ENCODE measurements at places on chromosomes 16 and 17.

GRCh38 chr17:8125154-8125946 is 1.4 kb upstream of the HES7 start:
- peak; percentile 72 for DNase-seq

DNA sequence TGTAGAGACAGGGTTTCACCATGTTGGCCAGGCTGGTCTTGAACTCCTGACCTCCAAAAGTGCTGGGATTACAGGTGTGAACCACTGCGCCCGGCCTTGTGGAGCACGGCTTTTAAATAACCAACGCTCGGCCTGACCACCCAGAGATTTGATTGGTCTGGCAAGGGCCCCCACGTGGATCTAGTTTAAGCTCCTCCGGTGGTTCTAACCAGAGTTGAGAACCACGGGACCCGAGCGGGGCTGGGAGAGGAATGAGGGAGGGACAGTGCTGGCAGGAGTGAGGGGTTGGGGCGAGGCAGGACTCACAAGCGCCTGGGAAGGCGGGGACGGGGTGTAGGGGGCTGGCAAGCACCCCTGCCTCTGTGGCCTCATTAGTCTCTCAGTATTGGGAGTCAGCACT is 3.0 kb downstream of the NLRC3 start:
- DNase-seq, result no peak

- no peak for DNase-seq
Observed at GRCh38 chr17:68849673-68850610, 105.2 kb downstream of the ABCA8 start.

GRCh38 chr17:41212524-41213169 is 13.8 kb upstream of the KRTAP9-2 start:
- peak; percentile 36 for DNase-seq

DNA sequence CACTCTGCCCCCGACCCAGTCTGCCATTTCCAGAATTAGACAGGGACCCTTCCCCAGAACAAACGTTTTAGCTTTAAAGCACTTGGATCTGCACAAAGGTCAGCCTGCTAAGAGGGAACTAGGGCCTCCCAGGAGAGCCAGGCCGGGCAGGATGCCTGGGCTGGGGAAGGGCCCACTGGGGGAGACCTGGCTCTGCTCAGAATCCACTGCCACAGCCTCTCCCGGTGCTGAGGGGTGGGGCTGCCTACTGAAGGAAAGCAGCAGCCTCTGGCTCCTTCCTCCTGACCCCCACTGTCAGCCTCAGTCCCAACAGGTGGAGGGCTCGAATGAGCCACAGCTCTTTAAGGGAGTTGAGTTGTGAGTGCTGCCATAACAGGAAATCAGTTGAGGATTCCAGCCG is 1.7 kb downstream of the YBX2 start:
- no peak for DNase-seq

GRCh38 chr16:61007694-61008093 is 1028.5 kb downstream of the CDH8 start:
- no peak for DNase-seq

- DNase-seq, result no peak
Observed at GRCh38 chr16:77409311-77409710, 25.5 kb downstream of the ADAMTS18 start.

DNA sequence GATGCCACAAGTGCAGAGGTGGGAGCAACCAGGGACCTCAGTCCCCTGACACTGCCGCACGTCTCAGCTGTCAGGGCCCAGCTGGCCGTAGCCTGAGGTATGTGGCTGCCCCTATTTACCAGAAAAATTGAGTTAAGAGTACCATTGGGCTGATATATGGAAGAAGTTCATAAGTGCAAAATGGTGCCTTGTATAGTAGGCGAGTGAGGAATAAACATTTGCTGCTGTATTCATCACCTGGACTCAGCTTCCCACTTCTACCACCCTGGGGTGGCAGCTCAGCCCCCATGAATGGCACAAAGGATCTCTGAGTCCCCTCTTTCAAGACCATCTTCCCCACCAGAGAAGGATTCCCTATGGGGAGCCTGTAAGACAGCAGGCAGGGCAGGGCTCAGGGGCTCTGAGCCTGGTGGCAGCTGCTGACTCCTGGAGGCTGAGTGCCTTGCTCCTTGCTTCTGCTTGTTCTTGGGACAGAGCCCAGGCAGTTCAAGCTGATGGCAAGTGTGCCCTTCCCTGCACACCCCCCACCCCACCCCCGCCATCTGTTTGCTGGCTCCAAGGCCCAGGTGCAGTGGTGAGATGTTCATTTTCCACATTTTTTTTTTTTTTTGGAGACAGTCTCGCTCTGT is 29.0 kb downstream of the TRPV2 start:
- DNase-seq, result peak; percentile 33

DNA sequence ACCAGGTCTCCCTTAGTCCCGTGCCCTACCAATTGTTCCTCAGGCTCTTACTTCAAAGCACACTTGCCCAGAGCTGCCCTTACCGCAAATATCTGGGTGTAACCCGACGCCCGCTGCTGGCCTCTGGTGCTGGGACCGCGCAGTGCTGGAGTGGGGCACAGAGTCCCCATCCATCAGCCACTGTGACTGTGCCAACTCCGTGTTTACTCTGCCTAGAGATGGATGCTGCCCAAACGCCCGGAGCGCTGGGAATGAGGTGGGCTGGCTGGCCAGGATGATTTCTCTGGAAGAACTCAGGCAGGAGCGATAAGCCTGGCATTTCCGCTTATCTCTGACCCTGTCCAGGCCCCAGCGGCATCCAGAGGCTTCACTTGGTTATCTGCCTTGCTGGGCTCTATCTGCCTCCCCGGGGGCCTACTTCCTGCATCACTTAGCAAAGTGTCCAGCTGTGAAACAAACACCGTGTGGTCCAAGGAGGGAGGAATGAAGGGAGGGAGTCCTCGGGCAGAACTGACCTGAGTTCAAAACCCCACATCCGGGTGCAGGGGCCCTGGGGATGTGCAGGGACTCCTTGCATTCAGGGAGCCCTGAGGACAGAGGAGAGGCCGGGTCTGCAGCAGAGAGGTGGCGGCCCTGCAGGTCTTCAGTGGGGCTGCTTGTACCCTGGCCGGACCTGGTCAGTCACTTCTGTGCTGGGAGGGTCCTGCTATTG is 9.4 kb upstream of the MYLK3 start:
- no peak for DNase-seq

GRCh38 chr16:49179714-49180330 is 101.8 kb downstream of the CBLN1 start:
- no peak for DNase-seq

DNA sequence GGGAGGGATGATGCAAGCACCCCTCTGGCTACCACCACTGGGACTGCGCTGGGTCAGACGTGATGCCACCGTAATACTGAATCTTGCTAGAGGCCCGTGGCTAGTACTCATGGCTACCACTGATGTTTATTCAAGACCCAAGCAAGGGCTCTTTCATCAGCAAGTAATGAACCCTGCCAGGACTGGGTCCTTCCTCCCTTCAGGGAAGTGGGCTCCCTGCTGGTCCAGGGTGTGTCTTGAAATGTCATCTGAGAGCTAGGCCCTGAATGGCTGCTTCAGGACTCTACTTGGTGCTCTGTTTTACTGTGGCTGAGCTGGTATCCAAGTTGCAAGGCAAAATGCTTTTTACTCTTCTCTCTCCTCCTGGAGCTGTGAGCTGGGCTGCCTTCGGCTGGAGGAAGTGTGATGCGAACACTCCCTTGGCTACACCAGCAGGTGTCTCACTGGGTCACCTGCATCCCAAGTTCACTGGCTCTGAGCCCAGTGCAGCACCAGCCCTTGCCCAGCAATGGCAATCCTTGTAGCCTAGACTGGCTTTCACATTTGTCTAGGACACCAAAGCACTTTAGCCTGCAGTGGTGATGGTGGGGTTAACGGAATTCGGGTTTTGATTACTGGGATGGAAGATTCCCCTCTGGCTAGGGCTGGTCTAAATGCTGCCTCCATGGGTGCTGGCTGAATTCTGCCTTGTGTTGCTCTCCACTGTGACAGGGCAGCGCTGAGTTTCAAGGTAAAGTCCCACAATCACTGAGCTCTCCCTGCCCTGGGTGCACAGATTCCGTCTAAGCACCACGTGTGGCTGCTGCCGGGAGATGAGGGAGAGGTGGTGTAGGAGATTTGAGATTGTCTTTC is 98.6 kb downstream of the USP22 start:
- DNase-seq, result no peak

GRCh38 chr17:58560511-58560910 is 46.1 kb upstream of the MTMR4 start:
- peak; percentile 12 for DNase-seq

DNA sequence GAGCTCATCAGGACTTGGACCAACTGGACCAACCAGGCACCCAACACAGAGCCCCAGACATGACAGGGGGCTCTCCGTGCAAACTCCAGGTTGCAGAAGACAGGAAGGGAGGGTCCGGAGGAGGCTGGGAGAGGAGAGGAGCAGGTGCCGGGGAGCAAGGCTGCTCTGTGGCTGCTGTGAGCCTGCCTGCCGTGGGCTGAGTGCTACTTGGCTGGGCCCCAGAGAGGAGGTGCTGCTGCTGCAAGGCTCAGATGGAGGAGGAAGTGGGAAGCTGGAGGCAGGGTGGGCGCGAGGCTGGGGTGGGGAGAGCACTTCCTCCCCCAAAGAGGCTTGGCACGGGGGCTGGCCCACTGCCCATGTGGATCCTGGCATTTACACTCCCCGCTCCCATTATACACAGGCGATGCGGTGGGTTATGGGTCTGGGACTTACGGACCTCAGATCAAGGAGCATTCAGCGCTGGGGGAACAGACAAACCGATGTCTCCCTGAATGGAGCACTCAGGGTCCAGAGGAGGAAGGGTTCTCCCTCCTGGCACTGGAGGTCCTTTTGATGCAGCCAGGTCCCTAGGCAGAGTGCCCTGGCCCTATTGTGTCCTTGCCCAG is 15.9 kb downstream of the EPOP start:
- no peak for DNase-seq

DNA sequence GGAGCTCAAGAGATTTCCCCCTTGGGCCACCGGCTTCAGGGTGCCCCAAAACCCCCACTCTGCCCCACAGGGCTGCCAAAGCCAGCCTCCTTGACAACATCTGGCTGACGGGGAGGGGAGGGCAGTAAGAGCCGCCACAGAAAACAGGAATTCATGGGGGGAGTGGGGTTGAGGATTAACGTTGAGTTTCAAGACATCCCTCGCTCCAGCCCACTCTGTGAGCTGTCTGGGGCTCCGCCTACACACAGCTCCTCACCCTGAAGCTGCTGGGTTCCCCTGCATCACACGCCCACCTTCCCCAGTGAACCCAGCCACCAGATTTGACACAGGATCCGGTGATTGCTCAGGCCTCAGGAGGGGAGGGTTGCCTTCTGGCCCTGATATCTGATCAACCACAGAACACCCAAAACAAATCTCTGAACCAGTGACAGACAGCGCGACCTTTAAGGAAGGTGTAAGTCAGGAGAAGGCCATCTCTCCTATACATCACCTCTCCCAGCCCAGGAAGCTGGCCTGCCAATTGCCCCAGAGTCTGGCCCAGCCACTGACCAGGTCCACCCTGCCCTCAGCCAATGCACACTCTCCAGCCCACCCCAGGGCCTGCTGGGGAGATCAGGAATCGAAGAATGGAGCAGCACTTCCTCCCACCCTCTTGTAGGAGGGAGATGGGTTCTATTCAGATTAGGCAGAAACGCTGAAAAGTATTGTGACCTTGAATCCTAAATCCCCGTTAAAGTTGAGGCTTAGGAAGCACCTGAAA is 132.1 kb downstream of the CLEC16A start:
- no peak for DNase-seq

DNA sequence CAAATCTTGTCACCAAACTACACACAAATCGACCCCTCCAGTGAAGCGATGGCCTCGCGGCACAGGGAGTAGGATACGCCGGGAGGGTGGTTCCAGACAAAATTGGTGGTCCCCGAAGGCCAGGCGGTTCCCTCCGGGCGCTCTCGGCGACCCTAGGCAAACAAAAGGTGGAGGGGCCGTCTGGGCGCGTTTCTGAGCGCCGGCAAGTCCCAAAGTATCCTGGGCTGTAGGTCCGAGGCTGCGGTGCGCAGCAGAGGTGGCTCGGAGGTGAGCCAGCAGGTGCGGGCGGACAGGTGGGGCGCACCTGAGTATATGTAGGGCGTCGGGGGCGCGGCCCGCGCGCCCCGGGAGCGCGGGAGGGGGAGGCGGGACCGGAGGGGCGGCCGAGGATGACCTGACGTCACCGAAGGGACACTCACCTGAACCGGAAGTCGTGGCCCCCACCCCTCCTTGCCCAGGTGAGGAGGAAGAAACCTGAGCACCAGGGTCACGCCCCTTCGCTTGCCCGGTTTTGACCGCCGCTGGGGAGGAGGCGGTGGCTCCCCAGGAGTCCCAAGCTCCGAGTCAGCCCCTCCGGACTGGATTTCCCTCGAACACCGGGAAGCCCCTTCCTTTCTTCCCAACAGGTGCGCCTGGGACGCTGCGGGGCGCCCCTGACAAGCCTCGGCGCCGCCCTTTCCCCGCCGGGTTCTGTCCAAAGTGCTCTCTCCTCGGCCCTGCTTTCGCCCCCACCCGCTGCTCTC is at the start of gene CLDN7:
TSS of gene CLDN7 (minus strand) at position 287 of the 743 bp plus-strand sequence. CDS start 435 bp downstream, outside the sequence.
- DNase-seq, result no peak

GRCh38 chr17:2179615-2180295 is 123.8 kb downstream of the SMG6 start:
- peak; percentile 96 for DNase-seq

- DNase-seq, result no peak
Observed at GRCh38 chr17:65270499-65271253, 133.5 kb downstream of the RGS9 start.

- no peak for DNase-seq
Observed at GRCh38 chr16:11210260-11210659, 45.7 kb downstream of the SOCS1 start.

DNA sequence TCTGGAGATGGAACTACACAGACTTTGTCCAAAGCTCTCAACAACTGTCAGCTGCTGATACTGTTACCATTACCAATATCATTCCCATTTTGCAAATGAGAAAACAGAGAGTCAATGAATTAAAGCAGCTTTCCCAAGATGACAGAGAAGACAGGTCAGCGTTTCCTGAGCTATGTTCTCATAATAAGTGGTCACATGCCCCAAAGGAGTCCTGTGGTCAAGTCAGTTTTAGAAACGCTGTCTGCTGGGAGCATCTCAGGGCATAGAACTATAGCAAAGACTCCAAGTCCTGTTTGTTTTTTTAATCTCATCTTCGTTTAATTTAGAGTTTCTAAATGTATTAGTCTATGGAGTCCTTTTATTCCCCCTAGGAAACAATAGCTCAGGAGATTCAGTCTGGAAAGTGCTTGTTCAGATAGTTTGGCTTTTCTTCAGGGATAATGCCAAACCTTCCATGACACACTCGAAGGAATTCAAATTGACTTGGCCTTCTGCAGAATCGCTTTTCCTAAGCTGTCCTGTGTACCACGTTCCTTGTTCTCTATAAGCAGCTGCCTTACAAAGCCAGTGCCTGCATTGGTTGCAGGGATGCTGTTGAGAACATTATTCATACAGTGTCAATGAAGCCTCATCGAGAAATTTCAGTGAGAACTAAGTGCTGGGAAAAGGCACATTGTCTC is 12.1 kb downstream of the CCDC42 start:
- no peak for DNase-seq

DNA sequence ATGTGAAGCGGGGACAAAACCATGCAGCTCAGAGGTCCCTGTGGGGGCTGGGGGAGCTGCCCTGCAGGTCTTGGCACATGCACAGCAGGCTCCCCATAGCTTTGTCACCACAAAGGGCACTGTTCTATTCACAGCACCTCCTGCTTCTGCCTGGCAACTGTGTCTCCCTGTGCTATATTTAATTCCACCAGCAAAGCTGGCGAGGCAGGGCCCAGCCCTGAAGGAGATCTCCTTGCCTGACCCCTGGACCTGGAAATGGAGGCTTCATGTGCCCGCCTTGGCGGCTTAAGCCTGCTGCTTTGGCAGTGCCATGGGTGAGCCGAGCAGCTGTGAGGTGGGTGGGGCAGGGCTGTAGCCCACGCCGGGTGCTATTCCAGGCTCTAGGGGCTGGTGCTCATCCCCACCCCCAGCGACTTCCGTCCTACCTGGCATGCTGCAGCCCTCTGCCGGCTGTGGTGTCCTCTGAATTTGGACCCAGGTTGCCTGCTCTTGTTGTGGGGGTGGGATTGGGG is 6.8 kb downstream of the LDHD start:
- DNase-seq, result peak; percentile 72

All from LHCN-M2 (cell line).